K562 (cell line): ENCODE measurements at places on chromosomes 12 and 14. TPM values are rescaled to one million over a fixed set of nuclear protein-coding genes. Genes with fewer than 3 reads are reported as not detected.

ALDH6A1 gene
- 6.0 and 6.1 TPM in 2 replicates for total RNA-seq

RTN1 gene
- total RNA-seq: not detected in 2 replicates

SLC39A5 gene
- total RNA-seq: 0.27 TPM in 1 of 2 replicates, not detected in the other

POTEG gene
- total RNA-seq: not detected in 2 replicates

ISM2 gene
- 0.11 TPM in 1 of 2 replicates, not detected in the other for total RNA-seq

SMCO3 gene
- not detected in 2 replicates for total RNA-seq

ANKS1B gene
- not detected in 2 replicates for total RNA-seq

TMEM233 gene
- total RNA-seq: 0.04 TPM in 1 of 2 replicates, not detected in the other

- DNase-seq: no peak
Measured at GRCh38 chr14:88901189-88901588, 76.7 kb downstream of the TTC8 start.

DNA sequence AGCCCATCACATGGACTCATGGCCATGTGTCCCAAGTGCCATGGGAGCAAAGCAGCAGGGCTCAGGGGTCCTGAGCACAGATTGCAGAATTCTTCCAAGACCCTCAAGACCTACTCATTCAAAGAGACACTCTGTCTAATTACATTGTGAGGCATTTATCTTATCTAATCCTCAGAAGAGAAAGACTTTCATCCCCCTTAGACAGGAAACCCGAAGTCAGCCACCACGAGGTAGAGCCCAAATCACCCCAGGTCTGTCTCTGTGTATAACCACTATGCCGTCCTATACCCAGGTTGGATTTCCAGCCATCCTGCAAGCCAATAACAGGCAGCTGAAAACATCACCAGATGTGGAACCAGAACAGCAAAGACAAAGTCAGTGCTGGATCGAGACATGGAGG is 8.9 kb upstream of the BCL11B start:
- DNase-seq: no peak

DNA sequence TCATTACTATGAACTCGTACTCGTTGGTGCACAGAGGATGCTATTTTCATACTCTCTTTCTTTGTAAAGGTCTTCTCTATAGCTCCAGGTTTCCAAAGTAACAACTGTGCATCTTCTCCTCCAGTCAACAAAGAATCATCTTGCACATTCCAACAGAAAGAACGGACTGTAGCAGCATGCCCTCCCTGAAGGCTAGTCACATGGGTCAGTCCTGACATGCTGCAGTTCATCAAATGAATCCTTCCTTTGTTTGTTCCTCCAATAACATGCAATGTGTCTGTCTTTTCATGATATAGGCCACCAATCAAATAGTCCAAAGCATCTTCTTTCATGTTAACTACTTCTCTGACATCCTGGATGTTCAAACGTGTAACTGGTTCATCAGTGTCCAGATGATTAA is 42.9 kb downstream of the WDR89 start:
- DNase-seq: no peak

- no peak for DNase-seq
Measured at GRCh38 chr14:29521526-29522137, 406.0 kb downstream of the PRKD1 start.

DNA sequence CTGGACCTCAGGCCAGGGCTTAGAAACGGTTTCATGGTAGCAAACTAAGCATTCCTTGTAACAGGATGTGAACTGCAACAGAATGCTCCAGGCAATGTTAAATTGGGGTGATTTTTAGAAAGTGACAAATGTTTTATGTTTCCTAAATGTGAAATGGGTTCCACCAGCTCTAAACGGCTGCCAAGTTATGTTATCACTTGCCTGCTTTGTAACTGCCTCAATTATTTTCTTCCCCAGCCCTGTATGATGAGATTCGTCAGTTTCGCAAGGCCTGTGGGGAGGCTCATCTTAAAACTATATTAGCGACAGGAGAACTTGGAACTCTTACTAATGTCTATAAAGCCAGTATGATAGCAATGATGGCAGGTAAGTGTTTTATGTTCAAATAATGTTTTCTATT is 70.9 kb downstream of the DERA start:
- no peak for DNase-seq

DNA sequence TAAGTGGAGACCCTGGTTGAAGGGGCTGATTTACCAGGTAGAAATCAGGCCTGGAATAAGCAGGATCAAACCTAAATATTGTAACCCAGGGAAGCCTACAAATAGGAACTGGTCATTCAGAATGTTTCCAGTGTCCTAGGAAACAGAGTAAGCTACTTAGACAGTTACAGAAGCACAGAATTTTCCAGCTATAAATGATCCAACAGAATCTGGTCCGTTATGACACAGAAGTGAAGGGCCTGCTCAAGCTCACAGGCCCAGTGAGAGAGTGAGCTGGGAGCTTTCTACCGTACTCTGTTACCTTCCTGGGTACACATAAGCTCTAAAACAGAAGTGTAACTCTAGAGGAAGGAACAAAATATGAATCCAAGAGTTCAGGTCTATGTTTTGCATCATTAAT is 119.1 kb downstream of the TTC7B start:
- DNase-seq: no peak

GRCh38 chr14:90544566-90544965 is 147.7 kb downstream of the CALM1 start:
- no peak for DNase-seq

DNA sequence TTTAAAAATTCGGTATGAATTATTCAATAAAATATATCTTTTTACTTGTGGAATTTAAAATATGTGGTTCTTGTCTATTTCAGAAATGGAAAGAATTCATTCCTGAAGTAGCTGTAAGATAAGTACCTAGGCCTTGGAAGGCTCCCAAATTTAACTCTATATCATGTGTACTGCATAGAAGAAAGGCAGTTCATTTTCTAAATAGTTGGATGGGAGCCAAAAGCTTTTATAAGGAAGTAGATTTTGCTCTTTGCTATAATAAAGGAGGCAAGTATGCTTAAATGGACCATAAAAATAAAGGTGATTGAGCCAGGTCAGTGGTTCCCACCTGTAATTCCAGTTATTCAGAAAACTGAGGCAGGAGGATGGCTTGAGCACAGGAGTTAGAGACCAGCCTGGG is 187.5 kb downstream of the ATXN7L3B start:
- DNase-seq: no peak

DNA sequence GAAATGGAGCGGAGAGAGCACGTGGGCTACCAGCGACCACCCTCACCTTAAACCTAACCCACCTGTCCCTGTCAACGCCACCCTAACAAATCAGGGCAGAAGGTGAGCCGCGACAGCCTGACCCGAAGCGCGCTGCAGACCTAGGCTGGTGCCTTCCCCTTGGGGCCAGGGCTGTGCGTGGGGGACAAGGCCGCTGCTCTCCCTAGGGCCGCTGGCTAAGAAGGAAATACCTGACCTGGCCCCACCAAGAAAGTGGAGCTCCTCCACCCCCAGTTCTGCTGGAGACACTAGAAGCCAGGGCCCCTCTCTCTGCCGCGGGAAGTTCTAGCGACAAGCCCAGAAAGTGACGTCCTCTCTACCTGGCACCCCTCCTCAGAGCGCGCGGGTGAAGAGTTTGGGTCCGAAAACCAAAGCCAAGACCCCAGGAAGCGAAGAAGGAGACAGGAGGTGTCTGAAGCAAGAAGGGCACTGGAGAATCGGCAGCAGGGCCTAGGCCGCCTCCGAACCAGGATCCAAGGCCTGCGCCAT is 7.5 kb downstream of the SIX1 start:
- no peak for DNase-seq

- no peak for DNase-seq
Measured at GRCh38 chr14:64349741-64350490, 38.2 kb upstream of the MTHFD1 start.

GRCh38 chr12:57552306-57552651 is 2.4 kb downstream of the KIF5A start:
- DNase-seq: peak; percentile 88

DNA sequence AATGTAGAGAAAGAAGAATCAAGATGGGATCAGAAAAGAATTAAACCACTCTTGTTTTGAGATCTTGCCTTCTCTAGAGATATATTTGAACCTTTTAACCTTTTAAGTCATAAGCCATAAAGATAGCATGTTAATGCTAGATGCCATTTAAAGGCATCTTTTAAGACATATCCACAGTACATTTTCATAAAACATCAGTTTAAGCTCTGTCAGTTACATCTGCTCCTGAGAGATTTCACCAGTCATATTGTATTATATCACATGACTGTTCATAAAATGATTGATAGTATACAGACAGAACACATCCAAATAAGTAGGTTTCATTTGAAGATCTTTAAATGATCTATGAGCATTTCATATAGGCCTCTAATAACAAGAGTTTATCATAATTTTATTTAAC is 1238.5 kb downstream of the SLC16A7 start:
- no peak for DNase-seq

GRCh38 chr14:21874946-21875345 is 201.3 kb upstream of the OR4E1 start:
- DNase-seq: no peak

- DNase-seq: no peak
Measured at GRCh38 chr12:112538740-112539139, 120.0 kb downstream of the PTPN11 start.
